Hematopoietic multipotent progenitor cell treated with erythropoietin and hydrocortisone succinate and interleukin-3 and kit ligand, for 15 days (in vitro differentiated cells): ENCODE measurements at places on chromosomes 7 and 10.

DNA sequence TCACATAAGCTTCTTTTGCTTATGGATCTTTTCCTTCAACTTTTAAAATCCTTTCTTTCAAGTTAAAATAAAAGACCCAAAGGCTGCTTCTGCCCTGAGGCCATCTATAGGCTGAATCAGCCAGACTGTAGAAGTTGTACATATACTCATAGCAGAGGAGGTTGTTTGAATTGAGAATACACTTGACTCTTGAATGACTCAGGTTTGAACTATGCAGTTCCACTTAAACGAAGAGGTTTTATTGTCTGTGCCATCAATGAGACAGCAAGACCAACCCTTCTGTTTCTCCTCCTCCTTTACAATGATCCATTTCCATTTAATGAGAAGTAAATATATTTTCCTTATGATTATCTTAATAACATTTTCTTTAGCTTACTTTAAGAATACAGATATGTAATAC is 5.8 kb downstream of the ZNF365 start:
- no peak for DNase-seq

GRCh38 chr7:3616306-3616705 is 315.3 kb downstream of the SDK1 start:
- no peak for DNase-seq

DNA sequence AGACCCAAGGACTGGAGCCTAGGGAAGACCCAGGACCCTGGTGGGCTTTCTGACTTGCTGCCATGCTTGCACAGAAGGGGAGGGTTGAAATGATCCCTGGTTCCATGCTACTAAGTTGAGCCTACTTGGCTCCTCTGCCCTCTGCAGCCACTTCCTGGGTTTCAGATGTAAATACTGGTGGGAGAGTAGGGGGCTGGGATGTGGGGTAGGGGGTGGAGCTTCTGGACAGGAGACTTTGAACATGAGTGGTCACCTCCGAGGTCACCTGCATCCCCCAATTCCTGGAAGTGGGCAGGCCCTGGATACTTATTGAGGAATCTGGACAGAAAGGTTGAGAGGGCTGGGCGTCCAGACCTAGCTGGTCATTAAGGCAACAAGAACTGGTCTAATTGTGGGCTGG is 2.9 kb upstream of the ZMIZ1 start:
- DNase-seq = no peak

DNA sequence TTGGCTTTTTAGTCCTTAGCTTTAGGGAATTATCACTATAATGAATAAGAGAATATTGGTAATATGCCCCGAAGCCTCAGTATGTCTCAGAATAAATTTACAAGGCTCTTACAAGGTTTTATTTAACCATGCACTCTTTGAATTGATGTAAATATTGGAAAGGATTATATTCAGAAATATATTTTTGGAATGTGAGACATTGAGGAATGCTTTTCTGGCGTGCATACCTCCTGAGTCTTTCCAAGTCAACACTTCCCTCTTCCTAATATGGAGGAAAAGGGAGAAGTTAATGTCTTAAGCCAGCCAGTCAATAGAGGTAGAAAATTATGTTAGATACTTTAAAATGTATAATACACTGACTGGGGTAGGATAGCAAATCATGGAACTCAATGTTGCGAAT is 1.2 kb upstream of the OR2F1 start:
- DNase-seq = no peak

- DNase-seq = no peak
Observed at GRCh38 chr7:92763636-92764423, 72.5 kb downstream of the CDK6 start.

GRCh38 chr10:34759161-34759836 is 55.8 kb downstream of the PARD3 start:
- DNase-seq = no peak
